ENCODE measurements at places on chromosomes 6 and 20.
A peak's percentile ranks its signal among the peaks of the same experiment; 100 is the strongest.

GRCh38 chr6:161011492-161012480, 20.2 kb downstream of the MAP3K4 start:
- DNase-seq = peak; percentile 32

- DNase-seq = no peak
These were observed 133.4 kb downstream of the RFPL4B start for GRCh38 chr6:112480553-112480952.

DNA sequence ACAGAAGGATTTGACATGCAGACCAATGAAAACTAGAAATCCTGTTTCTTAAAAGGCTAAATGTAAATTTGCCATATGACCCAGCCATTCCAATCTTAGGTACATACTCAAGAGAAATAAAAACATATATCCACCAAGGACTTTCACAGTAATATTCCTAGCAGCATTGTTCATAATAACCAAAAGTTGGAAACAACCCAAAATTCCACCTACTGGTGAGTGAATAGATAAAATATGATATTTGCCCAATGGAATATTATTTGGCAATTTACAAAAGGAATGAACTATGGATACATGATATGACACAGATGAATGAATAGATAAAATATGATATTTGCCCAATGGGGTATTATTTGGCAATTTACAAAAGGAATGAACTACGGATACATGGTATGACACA, 22.7 kb downstream of the MTCL3 start:
- no peak for DNase-seq

GRCh38 chr6:141413196-141413595, 719.5 kb upstream of the GJE1 start:
- no peak for DNase-seq

GRCh38 chr6:44122801-44123200, 4.5 kb downstream of the MRPL14 start:
- DNase-seq = no peak

GRCh38 chr20:50558483-50558925, 48.3 kb downstream of the PTPN1 start:
- DNase-seq = no peak

- no peak for DNase-seq
These were observed 492.9 kb upstream of the JAG1 start for GRCh38 chr20:11166712-11167111.

DNA sequence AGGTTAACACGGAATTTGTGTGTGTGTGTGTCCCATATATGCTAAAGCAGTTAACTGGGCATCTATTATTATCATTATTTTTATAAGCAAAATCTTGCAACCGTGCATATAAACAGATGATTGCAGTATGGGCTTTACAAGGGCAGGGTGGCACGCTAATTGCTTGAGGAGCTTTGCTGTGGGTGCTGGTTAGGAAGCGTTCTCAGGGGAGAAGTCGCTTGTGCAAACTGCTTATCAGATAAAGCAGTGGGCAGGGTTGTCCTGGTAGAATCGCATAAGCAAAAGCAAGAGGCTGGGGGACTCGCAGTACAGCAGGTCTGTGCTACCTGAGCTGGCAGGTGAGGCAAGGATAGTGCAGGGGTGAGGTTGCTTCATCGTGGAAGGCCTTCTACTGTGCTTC, 9.7 kb upstream of the CCN6 start:
- no peak for DNase-seq

- DNase-seq = no peak
These were observed 8.1 kb upstream of the APCDD1L start for GRCh38 chr20:58523072-58523970.

DNA sequence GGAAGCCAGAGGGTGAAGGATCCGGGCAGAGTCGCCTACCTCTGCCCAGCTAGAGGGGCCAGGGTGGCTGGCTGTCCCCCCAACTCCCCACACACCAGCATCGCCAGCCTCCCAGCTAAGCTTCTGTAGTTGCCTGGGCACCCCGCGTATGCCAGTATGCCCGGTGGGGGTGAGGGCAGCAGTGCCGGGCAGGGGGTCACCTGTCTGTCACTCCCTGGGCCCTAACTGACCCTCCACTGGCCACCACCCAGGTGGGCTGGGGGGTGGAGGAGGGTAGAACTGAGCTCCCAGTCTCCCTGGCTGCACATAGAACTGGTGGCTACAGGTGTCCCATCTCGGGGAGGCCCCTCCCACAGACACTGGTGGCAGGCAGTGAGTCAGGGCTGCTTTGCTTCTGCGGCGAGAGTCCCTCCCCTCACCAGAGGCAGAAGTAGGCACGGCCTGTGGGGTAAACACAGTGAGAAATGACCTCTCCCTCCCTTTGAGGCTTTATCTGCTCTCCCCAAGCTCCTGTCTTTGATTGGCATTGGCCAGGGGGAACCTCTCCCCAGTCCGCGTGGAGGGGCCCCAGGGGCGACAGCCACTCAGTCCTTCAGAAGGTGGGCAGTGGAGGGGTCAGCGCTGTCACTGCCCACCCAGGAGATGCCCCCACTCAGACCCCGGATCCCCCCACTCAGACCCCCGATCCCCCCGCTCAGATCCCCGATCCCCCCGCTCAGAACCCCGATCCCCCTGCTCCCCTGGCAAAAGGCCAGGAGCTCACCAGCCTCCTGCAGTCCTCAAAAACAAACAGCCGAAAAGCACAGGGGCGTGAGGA, 2.5 kb downstream of the NTSR1 start:
- no peak for DNase-seq
